ENCODE measurements at places on chromosomes 7 and 10.

DNA sequence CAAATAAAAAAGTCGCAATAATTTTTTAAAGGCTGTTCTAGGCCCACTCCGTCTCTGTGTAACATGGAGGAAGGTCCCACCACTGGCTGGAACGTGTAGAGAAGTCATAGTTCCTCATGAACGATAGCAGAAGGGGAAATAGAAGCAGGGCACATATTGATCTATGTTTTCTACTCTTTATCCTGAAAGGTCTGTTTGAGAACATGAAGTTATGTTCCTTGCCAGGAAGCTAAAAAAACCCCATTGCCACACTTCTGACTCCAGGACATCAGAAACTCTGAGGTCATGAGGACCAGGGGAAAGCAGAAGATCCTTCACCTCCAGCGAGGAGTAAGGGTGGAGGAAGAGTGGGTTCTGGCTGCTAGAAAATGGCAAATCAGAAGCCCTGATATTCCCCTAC lies 10.8 kb downstream of the ANKRD22 start:
- DNase-seq: no peak

DNA sequence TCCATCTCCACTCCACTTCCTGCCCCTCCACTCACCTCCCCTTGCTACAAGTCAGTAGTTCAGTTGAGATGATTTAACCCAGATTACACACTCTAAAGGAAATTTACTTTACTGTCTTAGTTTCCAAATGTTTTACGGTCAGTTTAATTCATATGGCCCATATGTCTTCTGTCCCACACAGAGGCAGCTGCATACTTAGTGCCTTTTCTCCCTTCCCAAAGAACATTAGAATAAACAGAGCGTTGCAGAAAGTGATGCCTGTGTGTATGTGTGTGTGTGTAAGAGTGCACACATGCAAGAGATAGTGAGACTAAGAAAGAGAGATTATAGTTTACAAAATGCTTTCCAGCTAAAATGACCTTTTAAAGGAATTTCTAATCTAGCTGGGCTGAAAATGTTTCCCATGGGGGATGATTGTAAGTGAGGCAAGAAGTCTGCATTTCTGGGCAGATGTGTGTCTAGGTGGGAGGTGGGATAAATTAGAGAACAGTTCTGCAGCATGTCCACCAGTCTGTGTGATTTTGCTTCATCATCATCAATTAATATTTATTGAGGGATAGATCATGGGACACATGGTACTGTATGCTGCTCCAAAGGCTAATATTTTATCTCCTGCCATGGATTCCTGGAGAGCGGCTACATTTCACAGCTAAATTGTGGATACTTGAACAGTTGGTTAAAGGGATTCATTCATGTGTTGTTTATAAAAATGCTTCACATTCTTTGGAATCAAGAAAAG lies 81.5 kb downstream of the NXPH1 start:
- DNase-seq: no peak

DNA sequence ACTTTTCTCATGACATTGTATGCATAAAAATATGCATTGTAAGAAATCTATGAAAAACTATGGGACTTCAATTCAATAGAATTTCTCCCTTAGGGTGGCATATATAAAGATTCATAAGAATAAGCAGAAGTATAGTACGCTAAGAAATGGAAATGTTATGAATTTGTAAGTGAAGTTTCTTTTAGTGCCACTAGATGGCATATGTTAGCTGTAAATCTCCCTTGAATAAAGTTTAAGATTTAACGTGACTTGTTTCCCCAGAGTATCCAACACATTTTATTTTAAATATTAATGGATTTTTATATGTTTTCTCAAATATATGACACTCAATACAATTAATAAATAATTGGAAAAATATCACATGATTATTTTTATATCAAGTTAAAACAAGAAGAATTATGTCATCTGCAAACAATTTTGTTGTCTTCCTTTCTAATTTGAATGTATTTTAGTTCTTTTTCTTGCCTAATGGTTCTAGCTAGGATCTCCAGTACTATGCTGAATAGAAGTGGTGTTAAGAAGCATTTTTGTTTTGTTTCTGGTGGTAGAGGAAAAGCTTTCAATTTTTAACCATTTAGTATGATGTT lies 287.2 kb downstream of the HGF start:
- DNase-seq: no peak

- DNase-seq: no peak
These were observed 5.0 kb downstream of the LDB3 start for GRCh38 chr10:86673216-86673826.

DNA sequence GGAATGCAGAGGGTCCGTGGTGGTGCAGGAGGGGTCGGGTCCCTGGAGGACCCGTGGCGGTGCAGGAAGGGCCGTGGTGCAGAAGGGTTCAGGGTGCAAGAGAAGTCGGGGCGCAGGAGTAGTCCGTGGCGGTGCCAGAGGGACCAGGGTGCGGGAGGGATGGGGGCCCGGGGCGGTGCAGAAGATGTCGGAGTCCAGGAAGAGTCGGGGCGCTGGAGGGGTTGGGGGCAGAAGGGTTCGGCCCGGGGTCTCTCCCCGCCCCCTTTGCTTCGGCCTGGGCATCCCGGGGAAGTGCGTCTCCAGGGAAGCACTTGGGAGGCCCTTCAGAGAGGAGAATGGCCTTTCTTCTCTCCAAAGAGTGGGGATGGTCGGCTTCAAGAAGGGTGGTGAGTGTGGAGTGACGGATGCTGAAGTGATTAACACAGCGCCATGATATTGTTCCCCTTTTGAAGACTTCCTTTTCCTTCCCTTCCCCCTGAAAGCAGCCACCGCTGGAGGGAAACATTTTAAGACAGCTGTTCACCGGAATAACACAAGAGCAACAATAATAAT lies 997 bp downstream of the WDR37 start:
- no peak for DNase-seq

- DNase-seq: no peak
These were observed 127.5 kb downstream of the COL28A1 start for GRCh38 chr7:7408001-7408770.

DNA sequence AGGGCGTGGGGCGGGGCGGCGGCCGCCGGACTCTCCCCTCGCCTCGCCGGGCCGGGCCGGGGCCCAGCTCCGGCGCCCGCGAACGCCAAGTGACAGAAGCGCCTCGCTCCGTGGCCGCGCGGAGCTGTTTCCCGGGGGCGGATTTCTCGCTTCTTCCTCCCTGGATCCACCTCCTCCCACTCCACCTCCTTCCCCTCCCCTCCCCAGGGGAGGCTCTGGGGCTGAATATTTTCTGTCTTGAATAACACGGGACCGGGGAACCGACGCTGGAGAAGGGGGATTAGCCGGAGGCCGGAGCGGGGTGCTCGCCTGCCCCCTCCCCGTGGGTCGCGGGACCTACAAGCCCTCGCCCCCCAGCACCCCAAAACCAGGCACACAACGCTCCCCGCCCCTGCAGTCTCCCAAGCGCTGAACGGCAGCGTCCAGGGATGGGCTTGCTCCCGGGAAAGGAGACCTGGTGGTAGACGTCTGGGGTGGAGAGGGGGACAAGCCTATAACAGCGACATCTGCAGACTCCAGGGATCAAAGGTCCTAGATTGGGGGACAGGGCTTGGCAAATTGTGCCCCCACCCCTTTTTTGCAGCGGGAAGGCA lies at the start of gene ARHGAP21:
Gene ARHGAP21, minus strand, starts transcription at position 100 of the 593 bp plus-strand sequence. CDS start 1,988 bp downstream, outside the sequence.
- DNase-seq: no peak

DNA sequence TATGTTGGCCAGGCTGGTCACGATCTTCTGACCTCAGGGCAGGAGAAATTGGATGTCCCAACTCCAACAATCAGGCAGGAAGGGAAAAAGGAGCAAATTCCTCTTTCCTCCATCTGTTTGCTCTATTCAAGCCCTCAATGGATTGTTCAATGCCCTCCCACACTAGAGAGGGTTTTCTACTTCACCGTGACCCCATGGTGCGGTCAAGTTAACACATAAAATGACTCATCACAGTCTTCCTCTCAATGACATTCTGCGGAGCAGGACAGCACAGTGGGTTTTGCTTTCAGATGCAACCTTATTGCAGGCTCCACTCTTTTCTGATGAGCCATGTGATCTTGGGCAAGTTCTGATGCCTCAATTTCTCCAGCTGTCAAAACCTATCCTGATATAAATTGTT lies 364.9 kb downstream of the ANKRD30A start:
- no peak for DNase-seq

DNA sequence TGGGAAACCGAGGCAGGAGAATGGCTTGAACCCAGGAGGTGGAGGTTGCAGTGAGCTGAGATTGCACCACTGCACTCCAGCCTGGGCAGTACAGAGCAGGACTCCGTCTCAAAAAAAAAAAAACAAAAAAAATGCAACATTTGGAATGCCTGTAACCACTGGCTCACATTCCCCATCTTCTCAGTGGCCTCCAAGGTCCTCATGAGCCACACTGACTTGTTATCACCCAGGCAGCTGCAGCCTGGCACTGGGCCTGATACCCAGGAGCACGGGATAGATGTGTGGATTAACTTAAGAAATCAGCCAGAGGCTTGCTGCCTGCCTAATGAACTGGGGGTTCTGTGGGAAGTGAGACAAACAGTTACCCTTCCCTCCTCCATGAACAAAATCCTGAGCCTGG lies 23.0 kb downstream of the JCAD start:
- DNase-seq: no peak

DNA sequence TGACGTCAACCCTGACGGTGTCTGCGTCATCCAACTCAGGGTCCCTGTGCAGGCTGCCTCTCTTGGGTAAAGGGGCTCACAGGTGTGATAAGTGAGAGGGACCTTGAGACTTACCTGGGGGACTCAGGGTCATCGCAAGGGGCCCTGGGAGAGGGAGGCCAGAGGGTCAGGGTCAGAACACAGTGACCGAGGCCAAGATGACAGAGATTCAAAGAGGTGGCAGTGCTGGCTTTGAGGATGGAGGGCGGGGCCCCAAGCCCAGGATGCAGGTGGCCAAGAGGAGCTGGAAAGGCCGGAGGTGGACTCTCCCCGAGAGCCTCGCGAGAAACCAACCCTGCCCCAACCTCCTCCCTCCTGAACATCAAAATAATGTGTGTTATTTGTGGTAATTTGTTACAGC lies 165.2 kb upstream of the PPP2R2D start:
- no peak for DNase-seq

DNA sequence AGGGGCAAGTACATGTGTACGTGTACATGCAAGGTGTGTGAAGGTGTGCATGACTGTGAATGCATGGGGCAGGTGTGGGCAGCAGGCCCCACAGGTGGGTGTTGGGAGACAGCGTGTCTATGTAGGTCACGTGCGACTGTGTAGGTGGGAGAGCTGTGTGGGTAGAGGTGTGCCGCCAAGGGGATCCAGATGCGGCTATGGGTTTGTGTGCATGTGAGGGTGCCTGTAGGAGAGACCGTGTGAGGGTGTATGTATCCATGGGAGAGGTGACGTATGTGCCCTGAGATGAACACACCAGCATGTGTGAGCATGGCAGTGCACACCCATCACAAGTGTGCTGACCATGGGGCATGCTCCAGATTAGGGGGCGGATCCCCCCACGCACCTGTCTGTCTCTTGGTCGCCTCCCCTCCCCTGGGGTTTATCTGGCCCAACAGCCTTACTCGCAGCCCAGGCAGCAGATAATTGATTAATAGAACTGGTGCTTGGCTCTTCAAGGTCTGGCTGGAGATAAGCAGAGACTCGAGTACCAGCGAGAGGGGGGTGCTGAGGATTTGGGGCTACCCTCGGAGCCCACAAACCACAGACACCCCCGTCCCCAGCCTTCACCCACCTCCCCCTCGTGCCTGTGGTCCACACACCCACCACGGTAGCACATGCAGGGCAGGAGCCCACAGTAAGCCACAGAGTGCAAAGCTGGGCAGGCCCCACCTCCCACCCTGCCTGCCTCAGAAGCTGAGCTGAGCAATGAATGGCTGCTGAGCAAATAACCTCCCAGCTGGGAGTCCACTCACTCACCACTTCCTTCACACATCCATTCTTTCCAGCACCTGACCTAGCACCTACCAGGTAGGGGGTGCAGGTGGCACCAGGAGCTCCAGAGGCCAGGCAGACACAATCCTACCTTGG lies 41.4 kb upstream of the ZMIZ1 start:
- no peak for DNase-seq

DNA sequence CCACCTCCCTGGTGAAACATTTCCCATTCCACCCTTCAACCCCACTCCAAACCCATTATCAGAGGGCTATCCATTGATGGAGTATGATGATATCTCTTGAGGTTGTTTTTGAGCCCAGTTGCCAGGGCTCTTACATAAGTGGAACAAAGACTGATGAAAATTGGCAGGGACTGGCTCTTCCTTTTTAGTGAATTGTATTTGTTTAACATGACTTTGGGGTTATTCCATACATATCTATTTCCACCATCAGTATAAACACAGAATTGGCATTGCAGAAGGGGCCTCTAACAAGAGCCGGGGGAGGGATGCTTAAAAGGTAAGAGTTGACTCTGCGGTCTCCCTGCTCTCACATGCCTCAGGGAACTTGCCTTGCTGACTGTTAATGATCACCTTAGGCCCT lies 28.9 kb downstream of the FZD1 start:
- no peak for DNase-seq

DNA sequence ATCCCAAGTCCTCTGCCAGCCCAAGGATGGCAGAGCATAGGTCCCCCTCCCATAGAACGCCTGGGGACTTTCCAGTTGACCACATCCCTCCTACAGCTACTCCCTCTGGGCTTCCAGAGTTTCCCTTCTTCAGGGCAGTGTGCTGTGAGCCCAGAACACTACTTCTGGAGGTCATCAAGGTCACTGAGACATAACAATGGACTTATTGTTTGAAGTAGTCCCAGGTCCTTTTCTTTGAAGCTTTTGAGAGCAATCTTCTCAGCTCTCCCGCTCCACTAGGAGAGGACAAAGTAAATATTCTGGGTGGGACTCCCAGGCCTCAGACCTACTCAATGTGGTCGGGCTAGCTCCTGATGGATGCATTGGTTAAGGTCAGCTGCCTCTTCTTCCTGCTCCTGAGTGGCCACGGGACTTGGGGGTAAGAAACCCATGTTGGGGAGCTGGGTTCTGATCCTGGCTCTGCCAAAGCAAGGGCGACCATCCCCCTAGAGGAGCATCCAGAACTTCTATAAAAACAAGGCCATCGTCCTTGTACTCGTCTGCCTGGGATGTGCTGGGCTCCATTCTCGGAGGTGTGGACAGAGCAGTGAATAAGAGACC lies 83.5 kb upstream of the DDC start:
- no peak for DNase-seq

DNA sequence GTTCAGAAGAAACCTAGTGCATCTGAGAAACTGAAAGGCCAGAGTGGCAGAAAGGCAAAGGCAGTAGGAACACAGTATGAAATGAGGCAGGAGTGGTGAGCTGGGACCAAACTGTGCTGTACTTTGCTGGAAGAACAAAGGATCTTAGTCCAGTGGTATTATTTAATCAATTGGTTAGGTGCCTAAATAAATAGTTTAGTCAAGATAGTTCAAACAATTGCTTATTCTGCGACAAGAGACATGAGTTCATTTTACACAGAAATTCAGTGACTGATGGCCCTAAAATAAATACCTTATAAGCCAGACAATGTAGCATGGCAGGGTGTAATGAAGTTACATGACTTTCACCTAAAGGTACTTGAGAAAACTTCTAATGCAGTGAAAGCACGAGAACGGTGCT lies 181.8 kb upstream of the LRRN3 start:
- DNase-seq: no peak
